ENCODE measurements at places on chromosomes 3 and 15.

GRCh38 chr3:5360453-5360852 is 172.9 kb downstream of the EDEM1 start:
- DNase-seq: no peak

DNA sequence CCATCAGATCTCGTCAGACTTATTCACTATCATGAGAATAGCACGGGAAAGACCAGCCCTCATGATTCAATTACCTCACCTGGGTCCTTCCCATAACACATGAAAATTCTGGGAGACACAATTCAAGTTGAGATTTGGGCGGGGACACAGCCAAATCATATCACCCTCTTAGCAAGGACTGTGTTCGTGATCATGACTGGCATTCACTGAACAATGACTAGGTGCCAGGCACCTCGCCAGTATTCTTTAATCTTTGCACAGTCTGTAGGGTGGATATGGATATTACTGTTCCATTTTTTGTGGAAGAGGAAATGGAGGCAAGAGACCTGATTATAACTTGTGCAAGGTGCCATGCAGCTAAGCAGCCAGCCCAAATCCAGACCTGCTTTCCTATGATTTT is 77.5 kb downstream of the IGF1R start:
- DNase-seq: no peak

- DNase-seq: no peak
These were observed 38.4 kb downstream of the NEDD4 start for GRCh38 chr15:55954862-55955605.

GRCh38 chr15:36313021-36313420 is 266.4 kb upstream of the CDIN1 start:
- DNase-seq: no peak

GRCh38 chr3:183826448-183827250 is 1.3 kb upstream of the MAP6D1 start:
- no peak for DNase-seq

DNA sequence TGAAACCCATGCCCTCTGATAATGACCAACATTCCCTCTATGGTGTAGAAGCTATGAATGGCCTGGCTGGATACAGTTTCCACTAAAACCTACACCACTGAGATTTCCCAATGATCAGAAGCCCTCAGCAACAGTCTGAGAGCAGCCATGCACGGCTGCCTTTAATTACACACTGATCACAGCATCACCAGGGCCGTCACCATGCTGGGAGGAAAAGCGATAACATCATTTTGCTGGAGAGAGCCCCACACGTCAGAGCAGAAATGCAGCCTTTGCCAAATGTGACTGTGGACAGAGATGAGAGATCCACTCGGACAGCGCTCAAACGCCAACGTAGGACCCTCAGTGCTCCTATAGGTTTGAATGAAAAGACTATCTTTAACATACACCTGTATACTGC is 135.0 kb downstream of the XXYLT1 start:
- DNase-seq: no peak

DNA sequence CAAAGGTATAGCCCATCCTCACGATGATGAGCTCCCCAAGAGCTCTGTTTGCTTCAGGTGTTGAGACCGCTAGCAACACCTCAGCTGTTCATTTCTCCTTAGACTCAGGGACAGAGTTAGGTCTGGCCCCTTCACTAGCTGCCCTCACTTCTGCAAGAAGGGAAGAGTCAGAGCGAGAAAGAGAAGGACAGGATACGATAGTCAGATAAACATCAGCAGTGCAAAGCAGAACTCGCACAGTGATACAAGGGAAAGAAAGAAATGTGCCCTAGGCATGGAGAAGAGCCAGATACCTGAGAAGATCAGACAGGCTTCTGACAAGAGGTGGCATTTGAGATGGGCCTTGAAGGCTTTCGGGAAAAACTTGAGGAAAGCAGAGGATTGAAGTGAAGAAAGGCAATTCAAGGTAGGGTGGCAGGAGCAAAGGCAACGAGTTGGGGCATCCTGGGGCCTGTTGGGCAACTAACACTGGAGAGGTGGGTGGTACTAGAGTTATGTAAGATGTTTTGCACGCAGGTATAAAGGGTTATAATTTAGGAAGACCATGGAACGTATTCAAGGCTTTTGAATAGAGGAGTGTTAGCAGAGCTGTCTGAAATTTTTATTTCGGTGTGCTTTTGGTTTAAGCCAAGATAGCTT is 106.0 kb downstream of the PGPEP1L start:
- DNase-seq: no peak

DNA sequence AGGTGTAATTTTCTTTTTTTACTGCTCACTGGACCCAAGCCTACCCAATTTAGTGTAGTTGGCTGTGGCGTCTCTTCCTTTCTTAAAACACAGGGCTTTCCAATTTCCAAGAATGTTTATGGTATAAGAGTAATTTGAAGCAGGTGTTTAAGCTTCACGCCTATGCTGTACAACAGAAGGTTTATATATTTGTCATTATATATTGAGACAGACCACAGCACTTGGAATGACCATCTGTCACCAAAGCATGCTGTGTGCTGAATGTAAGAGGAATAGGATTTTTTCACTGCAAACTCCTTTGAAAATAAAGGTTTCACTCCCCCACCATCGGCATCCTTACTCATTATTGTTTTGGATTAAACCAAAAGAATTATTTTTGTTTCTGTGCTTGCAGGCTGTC is 325.7 kb downstream of the OTOL1 start:
- DNase-seq: no peak

DNA sequence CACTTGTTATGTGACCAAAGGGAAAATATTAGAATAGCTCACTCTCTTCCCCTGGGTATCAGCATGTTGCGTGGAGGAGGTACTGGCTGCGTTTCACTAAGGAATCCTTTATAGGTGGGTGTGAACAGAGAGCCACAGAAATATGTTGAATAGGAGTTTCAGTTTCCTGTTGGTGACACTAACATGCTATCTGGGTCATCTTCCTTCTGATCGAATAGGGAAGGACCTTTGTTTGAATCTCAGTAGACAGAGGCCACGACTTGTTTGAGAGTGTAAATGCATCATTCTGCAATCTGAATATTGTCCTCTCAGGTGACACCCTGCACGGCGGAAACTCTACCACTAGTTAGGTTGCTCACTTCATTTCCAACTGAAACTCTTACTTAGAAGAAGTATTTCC is 157.9 kb upstream of the SLC2A2 start:
- peak; percentile 20 for DNase-seq

DNA sequence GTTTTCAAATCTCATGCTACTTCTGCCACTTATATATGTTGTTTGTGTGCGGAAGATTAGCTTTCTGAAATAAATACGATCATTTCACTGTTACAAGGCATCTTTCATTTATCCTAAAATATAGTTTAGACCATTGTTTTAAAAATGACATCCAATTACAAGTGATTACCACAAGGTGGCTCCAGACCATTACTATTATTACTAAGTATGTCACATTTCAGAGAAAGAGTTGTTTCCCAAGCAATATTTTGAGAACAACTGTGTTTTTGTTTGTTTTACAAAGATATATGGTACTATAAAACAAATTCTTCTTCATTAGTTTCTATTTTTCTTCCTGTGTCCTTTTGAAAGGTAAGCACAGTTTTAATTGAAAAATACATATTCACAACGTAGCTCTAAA is 136.0 kb upstream of the RAP2B start:
- no peak for DNase-seq

- DNase-seq: no peak
These were observed 140.0 kb downstream of the SNRK start for GRCh38 chr3:43426388-43426787.

DNA sequence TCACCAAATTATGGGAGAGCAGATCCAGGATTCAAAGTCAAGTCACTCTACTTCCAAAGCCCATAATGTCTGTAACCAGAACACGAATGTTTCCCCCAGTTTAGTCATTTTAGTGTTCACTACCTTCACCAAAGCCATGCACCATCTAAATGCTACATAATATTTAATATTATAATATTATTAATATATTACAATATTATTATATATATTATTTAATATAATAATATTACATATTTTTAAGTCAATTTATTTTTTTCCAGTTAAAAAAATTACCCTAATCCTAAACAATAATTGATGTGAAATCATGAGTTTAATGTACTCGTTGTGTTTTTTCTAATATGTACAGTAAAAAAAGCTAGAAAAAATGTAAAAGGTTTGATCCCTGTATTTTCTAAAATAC is 276.6 kb upstream of the TBL1XR1 start:
- no peak for DNase-seq

GRCh38 chr3:113441051-113441770 is at the start of gene CFAP44:
TSS of gene CFAP44 (minus strand) at chr3:113441493. CDS start at chr3:113433664, 7,829 bp downstream.
- DNase-seq: peak; percentile 37

- DNase-seq: peak; percentile 51
These were observed 51.6 kb upstream of the BLM start for GRCh38 chr15:90665288-90666134.
